ENCODE measurements at places on chromosomes 5 and 9.

GRCh38 chr5:107499776-107500175 is 171.0 kb downstream of the EFNA5 start:
- no peak for DNase-seq

- no peak for DNase-seq
These were observed 1.9 kb downstream of the SDHA start for GRCh38 chr5:219991-220390.

DNA sequence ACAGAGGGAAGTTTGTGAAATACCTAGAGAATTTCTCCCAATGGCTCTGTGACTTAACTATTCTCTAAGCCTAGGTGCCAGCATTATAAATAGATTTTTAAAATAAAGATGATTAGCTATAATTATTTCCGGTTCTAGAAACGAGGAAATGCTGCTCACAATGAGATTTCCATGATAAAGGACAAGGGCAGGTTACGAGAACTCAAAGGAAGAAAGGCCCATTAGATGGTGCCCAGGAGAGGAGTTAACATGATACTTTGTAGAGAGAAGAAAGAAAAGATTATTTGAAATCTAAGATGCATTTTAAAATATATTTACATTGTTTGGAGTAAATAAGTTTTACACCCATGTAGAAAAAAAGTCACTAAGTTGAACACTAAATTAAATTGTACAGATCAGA is 538.3 kb upstream of the PTGER4 start:
- no peak for DNase-seq

DNA sequence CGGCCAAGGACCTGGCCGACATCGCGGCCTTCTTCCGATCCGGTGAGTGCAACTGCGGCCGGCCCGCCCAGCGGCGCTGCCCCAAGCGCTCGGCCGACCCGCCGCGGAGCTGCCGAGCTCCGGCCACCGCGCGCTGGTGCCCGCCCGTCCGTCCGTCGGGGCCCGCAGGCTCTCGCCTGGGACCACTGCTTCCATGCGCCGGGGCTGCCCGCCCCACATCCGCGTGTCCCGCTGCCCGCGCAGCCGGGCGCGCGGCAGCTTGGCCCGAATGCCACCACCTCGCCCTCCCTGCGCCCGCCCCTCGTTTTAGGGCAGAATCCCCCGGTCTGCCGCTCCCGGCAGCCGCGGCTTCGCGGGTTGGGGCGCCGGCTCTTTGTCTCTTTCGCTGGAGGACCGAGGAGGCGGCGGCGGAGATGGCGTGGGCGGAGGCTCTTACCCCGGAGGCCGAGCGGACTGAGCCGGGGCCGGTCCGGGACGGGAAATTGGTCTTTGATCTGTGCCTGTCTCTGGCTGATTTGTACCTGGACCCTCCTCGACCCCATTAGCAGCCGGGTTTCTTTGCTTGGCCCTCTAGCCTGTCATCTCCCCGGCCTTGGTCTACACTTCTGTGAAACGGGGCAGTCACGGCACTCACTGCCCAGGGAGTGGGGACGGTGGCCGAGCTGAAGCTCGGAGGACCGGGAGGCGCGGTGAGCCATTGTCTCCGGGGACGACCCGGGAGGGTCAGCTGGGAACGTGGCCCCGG is 871 bp downstream of the TRIO start:
- peak; percentile 33 for DNase-seq

GRCh38 chr9:115126404-115126803 is 8.4 kb upstream of the TNC start:
- no peak for DNase-seq

DNA sequence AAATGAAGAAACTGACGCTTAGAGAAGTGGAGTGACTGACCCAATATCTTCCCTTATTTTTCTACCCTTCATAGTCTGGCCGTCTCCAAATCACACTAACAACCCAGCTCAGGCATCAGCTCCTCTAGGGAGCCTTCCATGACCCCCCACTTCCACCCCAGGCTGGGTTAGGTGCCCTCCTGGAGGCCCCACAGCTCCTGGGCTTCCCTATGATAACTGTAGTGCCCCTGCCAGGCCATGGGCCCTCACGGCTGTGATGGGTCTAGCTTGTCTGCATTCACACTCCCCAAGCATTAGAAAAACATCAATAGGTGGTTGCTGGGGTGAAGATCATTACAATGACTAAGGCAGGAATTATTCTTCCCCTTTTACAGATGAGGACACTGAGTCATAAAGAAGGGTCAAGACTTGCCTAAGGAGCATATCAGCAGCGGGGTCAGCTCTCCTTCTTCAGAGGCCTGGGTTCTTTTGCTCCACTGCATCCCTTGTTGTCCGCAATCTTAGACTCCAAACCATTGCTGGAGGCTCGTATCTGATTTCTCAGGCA is 7.3 kb downstream of the CORO2A start:
- DNase-seq = no peak

DNA sequence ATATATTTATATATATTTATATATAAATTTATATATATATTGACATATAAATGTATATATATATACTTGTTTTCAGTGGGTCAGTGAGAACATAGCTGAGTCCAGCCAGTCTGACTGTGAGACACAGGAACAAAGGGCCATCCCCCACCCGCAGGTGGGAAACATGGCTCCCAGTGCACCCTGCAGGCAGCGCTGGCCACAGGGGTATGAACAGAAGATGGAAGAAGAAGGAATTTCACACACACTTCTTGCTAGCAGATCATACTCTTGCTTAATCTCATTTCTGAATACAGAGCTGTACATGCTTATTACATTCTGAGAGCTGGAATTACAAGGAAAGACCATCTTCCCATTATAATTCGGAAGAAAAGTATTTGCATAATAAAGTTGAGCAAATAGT is 595.4 kb downstream of the IRX1 start:
- DNase-seq = no peak

DNA sequence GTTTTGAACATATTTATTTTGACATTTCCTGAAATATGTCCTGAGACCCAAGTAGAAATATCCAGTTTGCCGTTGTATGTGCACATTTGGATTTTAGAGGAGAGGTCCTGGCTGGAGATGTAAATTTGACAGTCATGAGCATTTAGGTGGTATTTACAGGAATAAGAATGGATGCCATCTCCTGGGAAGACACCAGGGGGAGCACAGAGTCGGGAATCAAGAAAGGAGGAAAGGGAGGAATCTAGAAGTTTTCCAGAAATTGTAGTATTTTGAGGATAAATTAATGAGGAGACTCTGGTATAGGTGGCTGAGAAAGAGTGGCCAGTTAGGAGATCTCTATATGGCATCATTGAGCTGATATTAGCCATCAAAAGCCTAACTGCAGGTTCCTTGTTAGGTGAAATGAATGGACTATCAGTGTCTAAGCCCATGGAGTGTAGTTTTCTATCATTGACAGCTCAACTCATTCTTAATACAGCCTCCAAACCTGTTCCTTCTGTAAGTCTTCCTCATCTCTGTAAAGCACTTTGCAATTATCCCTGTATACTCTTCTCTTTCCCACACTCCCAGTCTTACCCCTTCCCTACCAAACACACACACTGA is 7.2 kb downstream of the GAPT start:
- DNase-seq = no peak

DNA sequence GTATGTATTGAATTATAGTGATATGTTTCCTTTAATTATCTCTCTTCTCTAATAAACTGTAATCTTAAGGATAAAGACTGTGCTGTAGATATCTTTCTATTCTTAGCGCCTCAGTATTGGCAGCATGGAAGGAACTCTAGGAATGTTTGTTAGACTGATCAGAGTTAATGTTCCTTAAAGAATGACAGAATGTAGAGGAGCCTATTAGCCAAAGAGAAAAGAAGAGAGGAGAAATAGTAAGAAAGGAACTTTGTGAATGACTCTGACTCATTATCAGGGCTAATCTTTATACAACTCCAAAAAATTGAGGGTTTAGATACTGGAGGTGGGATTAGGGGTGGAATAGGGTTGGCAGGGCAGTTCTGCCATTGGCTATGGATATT is 59.0 kb upstream of the NUDT12 start:
- DNase-seq = no peak

DNA sequence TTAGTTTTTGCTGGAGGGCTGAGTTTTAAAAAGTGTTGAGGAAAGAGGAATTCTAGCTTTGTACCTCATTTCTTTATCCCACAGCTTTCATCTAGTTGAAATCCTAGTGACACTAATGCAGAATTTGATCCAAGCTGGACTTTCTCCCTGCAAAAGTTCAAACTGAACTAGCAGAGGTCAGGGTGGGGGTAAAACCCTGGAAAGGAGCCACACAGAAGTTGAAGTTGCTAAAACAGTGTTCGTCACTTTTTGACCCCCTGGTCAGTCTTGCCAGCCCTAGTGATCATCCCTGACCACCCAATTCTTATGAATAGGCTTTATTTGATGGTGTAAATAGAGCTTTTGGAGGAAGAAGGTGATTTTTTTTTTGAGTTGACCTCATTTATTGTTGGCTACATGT is 390.4 kb downstream of the TMEM38B start:
- DNase-seq = no peak

GRCh38 chr5:39400713-39401578 is 23.8 kb downstream of the DAB2 start:
- no peak for DNase-seq

DNA sequence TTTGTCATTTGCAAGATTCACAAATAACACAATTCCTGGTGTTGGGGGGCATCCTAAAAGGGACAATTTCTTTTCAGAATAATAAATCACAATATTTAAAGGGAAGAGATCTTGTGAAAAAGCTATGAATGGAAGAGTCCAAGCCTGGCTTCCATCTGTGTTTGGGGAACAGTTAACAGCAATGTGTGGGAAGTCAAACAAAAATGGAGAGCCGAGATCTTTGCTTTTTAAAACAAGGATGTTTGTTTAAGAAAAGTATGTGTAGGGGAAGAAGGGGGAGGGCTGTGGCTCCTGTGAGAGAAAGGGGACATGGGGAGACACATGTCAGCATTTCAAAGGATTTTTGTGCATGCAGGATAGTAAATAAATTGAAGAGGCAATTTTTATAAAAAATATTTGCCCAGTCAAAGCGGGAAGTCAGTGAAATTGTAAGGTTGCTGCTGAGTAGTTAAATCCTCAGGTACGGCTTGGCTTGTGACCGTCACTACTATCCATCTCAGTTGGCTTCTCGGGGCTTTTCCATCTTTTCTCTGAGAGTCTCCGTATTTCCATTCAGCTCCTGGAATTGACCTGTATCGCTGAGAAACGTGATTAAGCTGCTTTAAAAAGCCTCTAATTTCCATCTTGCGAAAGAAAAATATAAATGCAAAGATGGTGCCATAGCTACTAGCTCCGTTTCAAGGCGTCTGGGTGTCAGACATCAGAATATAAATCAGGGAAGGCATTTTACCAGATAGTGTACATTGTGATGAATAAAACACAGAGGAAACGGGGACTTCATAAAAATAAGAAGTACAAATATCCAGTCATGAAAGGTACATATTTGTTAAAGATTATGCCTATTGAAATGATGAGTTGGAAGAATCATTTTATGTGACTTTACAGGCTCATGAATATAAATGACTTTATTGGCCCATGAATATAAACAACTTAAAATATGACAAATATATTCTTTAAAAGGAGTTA is 52.9 kb upstream of the VCAN start:
- DNase-seq = no peak

- no peak for DNase-seq
These were observed 16.0 kb upstream of the HAND1 start for GRCh38 chr5:154494036-154494435.

DNA sequence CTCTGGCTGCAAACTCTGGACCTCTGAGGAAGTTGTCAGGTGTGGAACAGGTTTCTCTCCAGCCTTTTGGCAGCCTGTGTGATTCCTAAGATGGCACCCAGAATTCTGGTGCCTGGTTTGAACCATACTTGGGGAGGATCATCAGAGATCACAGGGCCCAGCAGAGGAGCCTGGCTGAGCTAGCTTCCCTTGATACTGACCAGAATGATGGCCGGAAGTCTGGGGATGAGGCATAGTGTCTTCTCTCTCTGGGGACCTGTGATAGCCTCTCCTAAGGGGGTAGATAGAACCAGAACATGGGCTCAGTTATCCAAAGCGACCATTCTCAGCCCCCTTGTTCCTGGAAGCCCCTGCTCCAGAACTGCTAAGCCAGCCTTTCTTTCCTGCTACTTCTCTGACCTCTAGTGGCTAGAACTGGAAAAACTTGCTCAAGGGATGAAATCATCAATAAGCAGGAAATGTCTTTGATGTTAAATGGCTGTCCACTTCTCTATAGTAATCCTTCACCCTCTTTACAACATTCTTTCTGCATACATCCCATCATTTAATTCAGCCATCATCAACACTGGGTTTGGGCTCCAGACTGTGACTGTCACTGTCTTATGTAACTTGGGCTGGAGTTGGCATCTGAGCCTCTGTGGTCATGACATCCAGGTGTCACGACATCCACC is 55.1 kb downstream of the C9orf152 start:
- no peak for DNase-seq

GRCh38 chr5:4130819-4131218 is 535.2 kb downstream of the IRX1 start:
- no peak for DNase-seq

- no peak for DNase-seq
These were observed 86.6 kb downstream of the ACER2 start for GRCh38 chr9:19495186-19496028.

- DNase-seq = no peak
These were observed 57.1 kb downstream of the COL23A1 start for GRCh38 chr5:178533136-178533535.

DNA sequence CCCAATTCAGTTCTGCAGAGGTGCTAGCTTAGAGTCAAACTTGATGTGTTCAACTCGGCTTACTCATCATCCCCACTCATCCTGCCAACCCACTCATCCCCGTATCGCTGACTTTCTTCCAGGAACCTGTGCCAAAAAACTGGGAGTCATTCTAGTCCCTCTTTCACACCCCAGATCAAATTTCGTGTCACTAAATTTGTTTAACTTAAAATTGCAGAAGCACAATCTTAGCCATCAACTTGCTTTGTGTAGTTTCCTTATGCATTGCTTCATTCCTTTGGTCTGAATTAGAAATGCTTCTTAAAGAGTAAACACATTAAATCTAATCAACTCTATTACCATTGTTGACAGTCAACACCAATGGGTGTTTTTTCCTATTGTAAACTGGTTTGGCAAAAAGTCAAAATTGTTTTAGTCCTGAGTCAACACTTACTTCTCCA is 162.4 kb downstream of the TTC39B start:
- no peak for DNase-seq

GRCh38 chr9:134293611-134294152 is 32.6 kb upstream of the RXRA start:
- DNase-seq = no peak

DNA sequence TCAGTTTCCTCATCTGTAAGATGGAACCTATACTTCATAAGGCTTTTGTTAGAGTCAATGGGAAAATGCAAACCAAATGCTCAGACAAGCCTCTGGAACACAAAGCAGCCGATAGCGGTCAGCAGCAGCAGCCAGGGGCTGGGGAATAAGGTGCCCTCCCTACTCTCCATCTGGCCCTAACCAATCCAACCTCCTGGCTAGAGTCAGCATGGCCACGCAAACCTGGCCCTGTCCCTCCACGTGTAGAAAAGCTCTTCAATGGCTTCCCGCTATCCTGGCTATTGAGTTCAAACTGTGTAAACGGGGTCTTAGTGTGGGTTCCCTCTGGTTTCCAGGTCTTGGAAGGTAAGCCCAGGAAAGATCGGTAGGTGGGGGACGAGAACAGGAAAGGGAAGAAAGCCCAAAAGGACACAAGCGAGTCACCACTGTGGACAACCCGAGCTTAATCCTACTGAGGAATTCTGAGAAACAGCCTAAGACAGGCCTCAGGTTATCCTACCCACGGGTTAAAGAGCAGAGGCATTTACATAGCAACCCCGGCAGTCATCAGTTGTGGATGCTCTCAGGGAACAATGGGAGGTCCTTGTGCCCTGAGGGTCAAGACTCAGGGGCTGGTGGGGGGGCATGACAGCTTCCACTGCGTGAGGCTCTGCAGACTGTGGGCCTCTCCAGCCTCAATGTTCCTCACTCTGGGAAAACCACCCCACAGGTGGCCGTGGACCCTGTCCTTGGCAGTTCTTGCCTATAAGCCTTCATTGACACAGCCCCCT is 30.9 kb downstream of the FABP6 start:
- no peak for DNase-seq

Measured in stimulated activated effector memory CD8-positive, alpha-beta T cell treated with anti-CD3 and anti-CD28 coated beads, Interleukin-12 subunit alpha, Interleukin-12 subunit beta, amount 100 ng/mL, for 72 hours (primary cell).